ENCODE measurements at places on chromosomes 6 and 20. TPM values are rescaled to one million over a fixed set of nuclear protein-coding genes. Genes with fewer than 3 reads are reported as not detected.
A peak's percentile ranks its signal among the peaks of the same experiment; 100 is the strongest.

DNA sequence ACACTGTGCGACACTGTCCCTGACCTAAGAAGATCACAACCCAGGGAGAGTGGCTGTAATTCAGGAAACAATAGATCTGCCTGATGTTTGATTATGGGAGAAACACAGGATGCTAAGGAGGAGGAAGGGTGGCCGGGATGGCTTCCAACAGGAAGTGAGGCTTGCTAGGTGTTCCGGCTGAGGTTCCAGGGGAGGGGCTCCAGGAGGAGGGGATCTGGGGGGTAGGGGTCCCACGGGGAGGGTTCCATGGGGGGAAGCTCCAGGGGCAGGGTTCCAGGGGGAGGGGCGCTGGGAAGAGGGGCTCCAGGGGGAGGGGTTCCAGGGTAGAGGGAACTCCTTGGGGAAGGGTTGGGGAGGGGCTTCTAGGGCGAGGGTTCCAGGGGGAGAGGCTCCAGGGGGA is 48.6 kb downstream of the DAAM2 start:
- H3K4me1 ChIP-seq: no peaks in the 10 kb centered on the region
- peaks cover 15% of the 10 kb centered on the region for H3K27me3 ChIP-seq
- H3K4me3 ChIP-seq: no peak overlapping the region
- no peak overlapping the region for H3K27ac ChIP-seq
- H3K36me3 ChIP-seq: no peaks in the 10 kb centered on the region
- DNase-seq: no peak

GRCh38 chr20:60138256-60139220 is 180.3 kb downstream of the CDH26 start:
- H3K4me3 ChIP-seq: peak overlapping the region; percentile 43
- peaks cover 3% of the 10 kb centered on the region for H3K27me3 ChIP-seq
- no peaks in the 10 kb centered on the region for H3K36me3 ChIP-seq
- peak; percentile 39 for DNase-seq

- DNase-seq: no peak
- no peak overlapping the region for H3K4me3 ChIP-seq
- no peak overlapping the region for H3K27ac ChIP-seq
- peaks cover 9% of the 10 kb centered on the region for H3K4me1 ChIP-seq
Measured at GRCh38 chr6:38445925-38446324, 193.8 kb downstream of the BTBD9 start.

GRCh38 chr6:3209114-3210023 is 18.1 kb downstream of the TUBB2B start:
- peak; percentile 73 for DNase-seq
- H3K4me1 ChIP-seq: peaks cover 27% of the 10 kb centered on the region
- H3K27me3 ChIP-seq: peaks cover 18% of the 10 kb centered on the region

MYCT1 gene
- total RNA-seq: not detected

SLC2A4RG gene
- 38.5 TPM for total RNA-seq

RING1 gene
- 27.5 TPM for total RNA-seq

SYNDIG1 gene
- total RNA-seq: not detected

UNC5CL gene
- 2.6 TPM for total RNA-seq

AVP gene
- not detected for total RNA-seq

ANKRD60 gene
- not detected for total RNA-seq

All from activated CD8-positive, alpha-beta T cell treated with anti-CD3 and anti-CD28 coated beads for 36 hours (primary cell).